Gastrocnemius medialis (tissue), 4 donors: ENCODE measurements at places on chromosomes 16 and 17.

GRCh38 chr16:50271148-50272041 lies 5.0 kb downstream of the ADCY7 start:
- DNase-seq, result no peak

GRCh38 chr17:15409721-15410250 lies 57.6 kb downstream of the CDRT4 start:
- peak; percentile 38 for DNase-seq

GRCh38 chr17:9958586-9959281 lies 53.7 kb upstream of the RCVRN start:
- no peak for DNase-seq

DNA sequence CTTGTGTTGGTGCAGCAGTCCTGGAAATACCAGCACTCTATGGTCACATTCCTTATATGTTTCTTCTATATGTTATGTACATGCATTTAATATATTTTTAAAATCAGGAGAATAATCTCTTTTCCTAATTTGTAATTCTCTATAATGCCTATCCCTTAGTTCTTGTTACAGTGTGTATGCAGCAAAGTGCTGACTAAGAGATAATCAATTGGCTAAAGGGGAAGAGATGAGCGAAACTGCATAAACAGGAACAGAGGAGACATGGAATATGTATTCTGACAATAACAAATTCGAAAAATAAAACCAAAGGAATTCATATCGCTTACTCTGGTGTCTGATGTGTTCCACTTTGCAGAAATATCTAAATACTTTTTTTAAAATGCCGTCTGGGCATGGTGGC lies 41.7 kb downstream of the SYNRG start:
- no peak for DNase-seq
